RPMI7951 (cell line): ENCODE measurements at places on chromosomes 16 and 17.

GRCh38 chr16:27318392-27319256, 4.8 kb downstream of the IL4R start:
- DNase-seq, result no peak

- no peak for DNase-seq
These were observed 32.0 kb downstream of the CDH13 start for GRCh38 chr16:82658796-82659195.

- no peak for DNase-seq
These were observed 188.4 kb upstream of the MAF start for GRCh38 chr16:79788949-79789348.

GRCh38 chr16:57704011-57704904, 9.7 kb downstream of the DRC7 start:
- no peak for DNase-seq

GRCh38 chr17:57211543-57211942, 44.8 kb upstream of the MSI2 start:
- DNase-seq, result peak; percentile 3

DNA sequence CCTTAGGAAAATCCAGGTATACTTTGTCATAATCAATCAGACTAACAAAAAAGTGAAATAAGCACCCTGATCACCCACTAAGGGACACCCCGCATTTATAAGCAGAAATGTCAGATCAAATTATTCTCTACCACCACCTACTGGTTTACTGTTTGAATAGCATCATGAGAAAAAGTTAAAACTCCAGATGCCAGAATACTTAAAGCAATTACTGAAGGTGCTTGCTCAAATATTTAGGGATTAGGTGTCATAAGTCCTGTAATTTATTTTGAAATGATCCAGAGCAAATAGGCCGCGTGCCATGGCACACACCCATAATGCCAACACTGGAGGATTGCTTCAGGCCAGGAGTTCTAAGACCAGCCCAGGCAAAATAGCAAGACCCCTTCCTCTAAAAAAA, 2.3 kb downstream of the TOP2A start:
- peak; percentile 45 for DNase-seq

GRCh38 chr17:34616148-34616547, 36.8 kb downstream of the TMEM132E start:
- no peak for DNase-seq

DNA sequence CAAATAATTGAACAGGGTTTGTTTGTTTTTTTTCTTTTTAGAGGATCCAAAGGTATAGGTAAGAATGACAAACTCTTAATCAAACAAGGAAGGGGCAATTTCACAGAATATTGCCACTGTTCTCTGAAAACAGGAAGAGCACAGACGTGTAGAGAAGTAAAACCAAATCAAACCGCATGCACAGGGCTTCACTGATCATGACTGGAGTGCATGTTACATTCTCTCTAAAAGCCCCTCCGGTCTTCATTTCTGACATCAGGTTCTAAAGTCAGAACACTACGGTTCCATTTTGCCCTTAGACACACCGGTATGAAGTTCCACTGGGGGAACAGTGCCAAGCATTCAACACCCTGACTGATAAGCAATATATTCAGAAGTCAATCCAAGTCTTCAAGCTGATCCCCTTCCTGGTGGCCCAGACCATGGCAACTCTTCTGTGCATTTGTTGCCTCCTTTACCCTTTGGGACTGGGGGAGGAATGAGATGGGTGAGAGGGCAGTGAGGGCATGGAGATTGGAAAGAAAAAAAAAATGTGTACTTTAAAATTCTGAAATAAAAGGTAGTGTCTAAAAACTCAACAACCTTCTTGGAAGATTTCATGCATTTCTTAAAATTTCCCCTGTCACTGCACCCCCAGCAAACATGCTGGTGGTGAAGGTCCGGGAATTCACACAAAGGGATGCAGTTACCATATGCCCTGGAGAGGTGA, 1.4 kb downstream of the MMD start:
- no peak for DNase-seq

GRCh38 chr16:9489835-9490467, 398.5 kb downstream of the HAPSTR1 start:
- DNase-seq, result no peak

- peak; percentile 58 for DNase-seq
These were observed 11.5 kb downstream of the CCL16 start for GRCh38 chr17:35969558-35970380.

DNA sequence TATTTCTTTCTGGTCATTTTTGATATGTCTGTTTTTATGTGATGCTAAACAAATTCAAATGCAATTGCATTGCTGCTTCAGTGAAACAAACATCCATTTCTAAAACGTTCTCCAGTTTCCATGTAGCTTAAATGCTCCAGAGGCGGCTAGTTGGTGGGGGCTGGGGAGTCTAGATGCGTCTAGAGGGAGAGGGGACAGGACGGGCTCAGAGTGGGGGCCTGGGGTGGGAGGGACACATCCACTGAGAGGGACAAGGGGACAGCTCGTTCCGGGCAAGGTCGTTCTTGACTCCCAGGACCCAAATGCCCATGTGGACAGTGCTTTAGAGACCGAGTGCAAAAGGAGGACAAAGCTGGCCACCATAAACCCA, 102.3 kb downstream of the FOXL1 start:
- no peak for DNase-seq

- peak; percentile 28 for DNase-seq
These were observed 58.3 kb downstream of the PLD6 start for GRCh38 chr17:17147821-17148220.

DNA sequence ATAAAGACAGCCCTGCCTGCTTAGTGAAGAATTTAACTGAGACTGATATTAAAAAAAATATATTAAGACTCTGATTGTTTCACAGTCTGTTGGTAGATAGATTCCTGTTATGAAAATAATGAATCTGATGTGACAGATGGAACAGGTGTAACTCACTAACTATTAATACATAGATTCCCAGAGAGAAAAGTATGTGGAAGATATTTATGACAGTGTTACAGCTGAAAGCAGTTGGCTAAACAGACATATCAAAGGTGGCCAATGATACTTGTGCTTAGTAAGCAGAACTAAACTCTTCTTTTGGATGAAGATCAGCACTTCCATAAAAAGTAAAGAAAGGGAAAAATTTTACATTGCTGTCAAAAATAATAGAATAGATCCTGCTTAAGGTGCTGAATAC, 598.2 kb upstream of the CA10 start:
- DNase-seq, result no peak

- no peak for DNase-seq
These were observed 8.8 kb upstream of the FASN start for GRCh38 chr17:82106688-82107305.

- DNase-seq, result no peak
These were observed at the start of gene ADAP2 for GRCh38 chr17:30921544-30922196. Gene ADAP2 (plus strand): TSS chr17:30921945. CDS start chr17:30922015, 70 bp downstream.

- no peak for DNase-seq
These were observed 1.3 kb downstream of the IGFALS start for GRCh38 chr16:1791943-1792812.

DNA sequence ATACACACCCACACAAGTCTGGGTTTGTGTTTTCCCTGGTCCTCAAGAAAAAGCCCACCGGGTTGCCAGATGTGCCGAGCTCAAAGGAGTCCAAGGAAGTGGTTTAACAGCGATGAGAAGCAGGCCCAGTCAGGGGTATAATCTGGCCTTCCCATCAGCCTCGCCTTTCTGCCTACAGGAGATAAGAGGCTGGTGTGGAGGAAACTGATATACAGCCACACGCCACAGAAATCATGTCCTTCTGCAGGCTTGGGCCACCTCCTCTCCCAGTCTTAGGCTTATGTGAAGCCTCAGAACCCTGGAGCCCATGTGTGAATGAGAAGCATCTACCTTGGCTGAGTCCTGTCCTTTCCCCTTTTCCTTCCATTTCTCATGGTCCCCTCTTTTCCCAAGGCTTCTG, 43.6 kb upstream of the MMP2 start:
- DNase-seq, result no peak

DNA sequence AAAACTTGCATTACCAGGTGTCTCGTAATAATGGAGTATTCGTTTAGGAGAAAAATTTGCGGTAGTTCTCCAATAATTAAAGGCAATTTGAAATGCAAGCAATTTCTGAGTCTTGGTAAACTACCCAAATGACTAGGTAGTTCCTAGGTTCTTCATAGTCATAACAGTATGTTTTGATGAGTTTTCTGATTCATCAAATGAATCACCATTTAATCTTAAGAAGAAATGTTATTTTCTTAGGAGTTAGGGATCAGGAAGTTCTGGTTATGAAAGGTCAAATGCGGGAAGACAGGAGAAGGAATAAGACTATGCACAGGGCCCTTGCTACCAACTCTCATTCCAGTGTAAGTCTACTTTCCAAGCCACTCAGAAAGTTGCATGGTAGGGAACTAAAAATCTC, 221.5 kb upstream of the SOX9 start:
- peak; percentile 10 for DNase-seq

- no peak for DNase-seq
These were observed 137.6 kb downstream of the AATF start for GRCh38 chr17:37086334-37086733.

- DNase-seq, result no peak
These were observed 19.4 kb upstream of the PMP22 start for GRCh38 chr17:15284537-15284936.
